ENCODE measurements at places on chromosomes 6 and 20. TPM values are rescaled to one million over a fixed set of nuclear protein-coding genes. Genes with fewer than 3 reads are reported as not detected.

Gene CD83
- total RNA-seq, result 1.6 TPM

Gene COX4I2
- total RNA-seq, result not detected

Gene BTNL2
- not detected for total RNA-seq

Gene KIAA1755
- total RNA-seq, result 0.13 TPM

Gene TOMM6
- total RNA-seq, result 304 TPM

Gene CFAP206
- total RNA-seq, result 0.99 TPM

Gene TMEM200A
- total RNA-seq, result not detected

Gene F13A1
- total RNA-seq, result not detected

Gene CD93
- total RNA-seq, result not detected

Gene KCNQ2
- 0.21 TPM for total RNA-seq

Gene POLH
- total RNA-seq, result 8.2 TPM

Gene TMEM14A
- total RNA-seq, result 37.1 TPM

Gene PIM1
- 14.0 TPM for total RNA-seq

Gene GRIK2
- total RNA-seq, result 0.35 TPM

Gene PRND
- total RNA-seq, result not detected

Gene CENPW
- total RNA-seq, result 42.8 TPM

Gene ZNF217
- total RNA-seq, result 19.5 TPM

Gene RALGAPB
- 18.2 TPM for total RNA-seq

Gene CAP2
- total RNA-seq, result 10.6 TPM

Gene PAK5
- total RNA-seq, result not detected

Gene BTN1A1
- not detected for total RNA-seq

Gene SLC25A27
- total RNA-seq, result 0.83 TPM

Gene C6orf132
- total RNA-seq, result 2.5 TPM

Gene OR12D3
- not detected for total RNA-seq

Gene PDE7B
- total RNA-seq, result 0.92 TPM

Gene C20orf144
- total RNA-seq, result not detected

Gene NKAPL
- not detected for total RNA-seq

Gene NKX2-2
- total RNA-seq, result not detected

Gene RBM24
- 7.9 TPM for total RNA-seq

Gene LPA
- total RNA-seq, result 0.07 TPM
